T1000 (cell line): ENCODE measurements at places on chromosomes 3 and 15.

DNA sequence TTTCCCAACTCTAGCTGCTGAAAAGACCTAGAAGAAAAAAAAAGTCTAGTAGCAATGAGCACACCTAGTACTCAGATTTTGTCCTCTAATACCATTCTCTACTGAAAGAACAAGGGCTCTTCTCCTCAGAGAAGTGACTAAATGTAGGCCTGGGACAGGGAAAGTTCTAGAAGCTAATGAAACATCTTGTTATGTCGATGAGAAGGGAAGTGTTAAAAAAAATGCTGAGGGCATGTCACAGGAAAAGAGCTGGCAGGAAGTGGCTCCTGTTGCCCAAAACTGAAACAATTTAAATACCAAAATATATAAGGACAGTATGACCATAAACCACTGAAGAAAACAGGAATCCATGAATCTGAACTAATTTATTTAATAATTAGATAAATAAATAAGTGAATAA, 581.4 kb upstream of the TBL1XR1 start:
- no peak for DNase-seq

- no peak for DNase-seq
These were observed 116.8 kb upstream of the SGO1 start for GRCh38 chr3:20302766-20303165.

GRCh38 chr3:190696777-190697501, 165.6 kb downstream of the GMNC start:
- no peak for DNase-seq

DNA sequence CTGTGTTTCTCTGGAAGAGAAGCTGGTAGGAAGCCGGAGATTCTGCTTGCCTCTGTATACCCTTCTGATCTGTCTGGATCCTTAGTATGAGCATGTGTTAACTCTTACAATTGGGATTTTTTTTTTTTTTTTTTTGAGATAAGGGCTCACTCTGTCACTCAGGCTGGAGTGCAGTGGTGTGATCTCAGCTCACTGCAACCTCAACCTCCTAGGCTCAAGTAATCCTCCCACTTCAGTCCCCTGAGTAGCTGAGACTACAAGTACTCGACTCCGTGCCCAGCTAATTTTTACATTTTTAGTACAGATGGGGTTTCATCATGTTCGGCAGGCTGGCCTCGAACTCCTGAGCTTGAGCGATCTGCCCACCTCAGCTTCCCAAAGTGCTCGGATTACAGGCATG, 44.5 kb downstream of the RPN1 start:
- DNase-seq: no peak

- peak; percentile 60 for DNase-seq
These were observed 62.8 kb upstream of the MEX3B start for GRCh38 chr15:82108489-82109078.

- DNase-seq: no peak
These were observed 31.8 kb downstream of the RBM5 start for GRCh38 chr3:50120364-50121071.

DNA sequence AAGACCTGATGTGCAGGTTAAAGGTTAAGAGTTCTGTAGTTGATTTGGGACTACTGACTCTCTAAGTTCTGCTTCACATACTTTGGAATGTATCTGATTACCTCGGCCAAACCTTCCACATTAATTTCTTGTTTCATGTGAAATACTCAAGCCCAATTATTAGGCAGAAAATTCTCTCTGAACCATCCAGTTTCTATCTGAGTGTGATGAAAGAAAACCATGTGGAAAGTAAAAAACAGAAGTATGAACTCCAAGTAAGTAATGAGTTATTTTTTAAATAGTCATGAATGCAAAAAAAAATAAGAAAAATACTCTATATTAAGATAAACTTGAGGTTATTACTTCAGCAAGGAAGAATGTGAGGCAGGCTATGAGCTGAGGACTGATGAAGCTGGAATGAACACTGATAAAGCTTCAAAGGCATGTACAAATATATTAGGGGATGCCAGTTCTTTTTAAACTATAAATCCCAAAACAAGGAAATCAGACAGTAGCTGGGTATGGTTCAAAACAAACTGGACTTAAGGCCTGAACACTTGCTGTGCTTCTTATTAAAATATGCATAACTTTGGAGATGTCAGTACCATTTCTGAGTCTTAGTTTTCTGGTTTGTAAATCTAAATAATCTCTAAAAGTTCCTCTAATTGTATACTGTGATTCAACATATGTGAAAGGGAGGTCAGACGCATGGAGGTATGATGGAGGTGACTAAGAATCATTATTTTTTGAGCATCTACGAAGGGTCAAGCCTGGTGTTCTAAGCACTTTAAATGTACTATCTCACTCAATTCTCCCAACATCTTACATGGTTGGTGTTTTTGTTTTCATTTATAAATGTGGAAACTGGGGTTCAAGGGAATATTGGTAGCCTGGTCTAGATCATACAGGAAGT, 59.6 kb downstream of the COL6A6 start:
- DNase-seq: no peak

- DNase-seq: no peak
These were observed 18.5 kb downstream of the PAK2 start for GRCh38 chr3:196757876-196758739.

GRCh38 chr3:146561879-146562278, 17.5 kb upstream of the PLSCR1 start:
- DNase-seq: no peak

DNA sequence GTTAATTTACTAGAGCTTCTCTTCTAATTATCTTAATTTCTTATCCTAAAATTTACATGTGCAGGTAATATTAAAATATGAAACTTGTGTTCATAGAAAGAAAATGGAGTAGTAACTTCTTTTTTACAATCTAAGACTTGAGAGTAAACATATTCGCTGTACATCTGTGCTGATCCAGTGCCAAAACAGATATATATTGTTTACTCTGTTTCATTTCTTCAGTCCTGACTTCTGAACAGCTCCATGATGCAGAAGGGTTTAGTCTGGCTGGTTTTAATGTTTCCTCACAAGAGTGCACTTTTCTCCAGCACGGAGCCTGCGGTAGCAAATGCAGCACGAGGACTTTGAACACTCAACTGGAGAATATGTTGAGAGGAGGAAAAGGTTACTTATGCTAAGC, 306.8 kb downstream of the EPHA3 start:
- no peak for DNase-seq

DNA sequence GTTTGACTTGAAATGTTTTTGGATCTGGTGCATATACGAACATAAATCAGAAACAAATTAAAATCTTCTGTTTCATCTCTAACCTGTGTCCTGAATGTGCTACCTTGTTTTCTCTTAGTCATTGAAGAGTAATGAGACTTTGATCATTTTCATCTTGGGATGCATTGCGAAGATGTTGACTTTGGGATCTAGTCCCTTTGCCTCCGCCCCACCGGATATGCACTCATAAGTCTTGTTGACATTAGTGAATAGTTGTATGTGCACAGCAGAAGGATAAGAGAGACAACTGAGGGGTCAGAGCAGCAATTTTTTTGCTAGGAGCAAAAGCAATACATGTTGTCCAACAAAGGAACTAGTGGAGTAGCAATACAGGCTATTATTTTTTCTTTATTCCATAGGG, 35.9 kb upstream of the SPRED1 start:
- no peak for DNase-seq

- no peak for DNase-seq
These were observed 245.2 kb downstream of the NR1D2 start for GRCh38 chr3:24190256-24190655.

DNA sequence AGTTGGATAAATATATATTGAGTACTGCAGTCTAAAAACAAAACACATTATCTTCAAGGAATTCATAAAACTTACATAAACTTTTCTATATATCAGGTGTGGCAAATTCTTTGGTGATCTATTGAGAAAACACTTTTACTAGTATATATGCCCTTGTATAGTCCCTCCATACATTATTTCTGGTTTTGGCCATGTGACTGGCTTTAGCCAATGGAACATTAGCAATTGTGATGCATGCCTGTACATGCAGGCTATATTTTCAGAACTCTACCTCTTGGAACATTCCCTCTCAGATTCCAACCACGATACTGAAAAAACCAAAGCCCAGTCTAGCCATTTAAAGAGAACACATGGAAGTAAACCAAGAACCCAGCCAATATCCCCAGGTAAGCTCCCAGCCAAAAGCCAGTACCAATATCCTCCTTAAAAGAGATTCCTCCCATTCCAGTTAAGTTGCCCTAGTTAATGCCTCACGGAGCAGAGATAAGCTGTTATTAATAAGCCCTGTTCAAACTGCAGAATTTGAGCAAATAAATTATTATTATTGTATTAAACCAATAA, 152.8 kb downstream of the NEK10 start:
- DNase-seq: no peak

GRCh38 chr3:103295974-103296570, 861.3 kb downstream of the ZPLD1 start:
- no peak for DNase-seq

DNA sequence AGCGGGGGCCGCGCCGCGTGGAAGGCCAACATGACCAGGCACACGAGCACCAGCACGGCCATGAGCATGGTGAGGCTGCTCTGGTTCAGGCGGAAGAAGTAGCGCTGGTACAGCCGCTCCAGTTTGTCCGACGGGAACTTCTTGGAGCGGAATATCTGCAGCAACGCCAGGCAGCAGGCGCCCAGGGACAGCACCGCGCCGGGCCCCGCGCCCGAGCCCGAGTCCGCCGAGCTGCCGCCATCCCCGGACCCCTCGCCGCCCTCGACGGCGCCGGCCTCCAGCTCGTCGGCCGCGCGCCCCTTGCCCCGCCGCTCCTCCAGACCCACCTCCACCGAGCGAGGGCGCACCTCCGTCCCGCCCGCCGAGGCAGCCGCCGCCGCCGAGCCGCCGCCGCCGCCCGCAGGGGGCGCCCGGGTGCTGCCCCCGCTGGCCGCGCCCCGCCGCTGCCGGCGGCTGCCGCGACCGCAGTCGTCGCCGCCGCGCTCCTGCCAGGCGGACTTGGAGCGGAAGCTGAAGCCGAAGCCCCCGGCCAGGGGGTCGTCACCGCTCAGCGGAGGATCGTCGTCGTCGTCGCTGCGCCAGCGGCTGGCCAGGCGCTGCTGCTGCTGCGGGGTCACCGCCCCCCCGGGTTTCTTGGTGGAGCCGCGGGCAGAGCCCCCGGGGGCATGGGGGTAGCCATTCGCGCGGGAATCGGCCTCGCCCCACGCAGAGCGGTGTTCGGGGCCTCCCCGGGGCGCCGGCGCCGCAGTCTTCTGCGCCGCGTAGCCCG, 957 bp downstream of the ADCY5 start:
- no peak for DNase-seq

GRCh38 chr3:69776289-69776688, 37.0 kb downstream of the MITF start:
- DNase-seq: no peak

GRCh38 chr15:67127331-67127664, 61.9 kb downstream of the SMAD3 start:
- DNase-seq: no peak

DNA sequence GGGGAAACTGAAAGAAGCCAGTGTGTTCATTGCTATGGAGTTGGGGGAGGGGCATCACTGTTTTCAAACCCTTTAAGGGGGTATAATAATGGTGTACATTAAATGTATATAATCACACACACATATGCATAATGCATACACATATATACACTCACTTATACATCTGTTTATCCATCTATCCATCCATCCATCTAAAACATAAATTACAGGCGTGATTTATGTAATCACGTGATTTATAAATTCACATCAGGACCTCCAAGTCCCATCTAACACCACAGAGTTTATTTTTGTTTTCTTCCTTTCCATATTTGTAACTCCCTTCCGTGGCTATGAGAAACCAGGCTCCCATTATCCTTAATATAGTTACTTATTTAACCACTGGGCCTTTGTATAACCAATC, 39.8 kb downstream of the GRAMD1C start:
- no peak for DNase-seq

DNA sequence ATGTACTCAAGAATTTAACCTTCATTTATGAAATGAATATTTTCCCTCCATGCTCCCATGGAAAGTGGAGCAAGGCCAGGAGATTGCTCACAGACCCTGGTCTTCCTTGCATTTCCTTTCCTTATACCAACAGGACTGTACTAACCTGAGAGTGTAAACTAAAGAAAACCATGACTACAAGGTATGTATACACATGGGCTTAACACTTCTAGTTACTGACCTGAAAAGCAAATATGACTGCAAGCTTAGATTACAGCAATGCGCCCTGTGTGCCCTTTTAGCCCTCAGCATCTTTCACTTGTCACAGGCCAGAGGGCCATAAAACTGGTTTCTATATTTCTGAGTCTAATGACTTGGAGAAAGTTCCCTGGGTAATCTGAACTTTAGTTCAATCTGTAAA, 52.1 kb downstream of the NEK10 start:
- DNase-seq: no peak

DNA sequence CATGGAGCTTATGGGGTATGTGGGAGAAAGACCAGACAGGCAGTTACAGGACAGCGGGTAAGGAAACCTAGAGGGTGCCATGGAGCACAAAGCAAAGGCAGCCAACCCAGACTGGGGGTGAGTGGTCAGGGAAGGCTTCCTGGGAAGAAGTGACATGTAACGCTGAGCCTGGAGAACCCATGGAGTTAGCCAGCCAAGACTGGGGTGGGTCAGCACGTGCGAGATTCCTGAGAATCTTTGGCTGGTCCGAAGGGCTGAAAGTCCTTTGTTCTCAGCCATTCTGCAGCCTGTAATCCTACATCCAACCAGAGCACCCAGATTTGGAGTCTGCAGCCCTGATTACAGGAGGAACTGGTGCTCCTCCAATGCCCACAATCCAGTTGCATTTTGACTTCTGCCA, 120.1 kb upstream of the WNT5A start:
- DNase-seq: no peak

DNA sequence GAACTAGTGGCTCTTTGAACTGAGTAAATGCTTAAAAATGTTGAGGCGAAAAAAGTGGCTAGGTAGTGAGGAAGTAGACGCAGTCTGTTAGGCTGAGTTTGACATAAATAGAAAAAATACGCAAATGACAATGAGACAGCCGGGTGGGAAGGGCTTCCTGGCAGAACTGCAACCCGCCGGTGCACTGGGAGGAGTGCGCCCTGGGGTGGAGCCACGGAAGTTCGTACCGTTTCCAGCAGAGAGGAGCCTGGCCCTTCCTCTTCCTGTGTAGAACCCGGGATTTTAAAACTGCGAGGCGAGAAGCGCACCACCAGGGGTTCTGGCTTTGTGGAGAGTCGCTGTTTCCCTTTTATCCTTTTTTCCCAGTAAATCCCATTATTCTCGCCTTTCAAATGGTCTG, 602.6 kb downstream of the PYDC2 start:
- no peak for DNase-seq

- no peak for DNase-seq
These were observed 54.9 kb upstream of the BNC1 start for GRCh38 chr15:83339396-83339795.

DNA sequence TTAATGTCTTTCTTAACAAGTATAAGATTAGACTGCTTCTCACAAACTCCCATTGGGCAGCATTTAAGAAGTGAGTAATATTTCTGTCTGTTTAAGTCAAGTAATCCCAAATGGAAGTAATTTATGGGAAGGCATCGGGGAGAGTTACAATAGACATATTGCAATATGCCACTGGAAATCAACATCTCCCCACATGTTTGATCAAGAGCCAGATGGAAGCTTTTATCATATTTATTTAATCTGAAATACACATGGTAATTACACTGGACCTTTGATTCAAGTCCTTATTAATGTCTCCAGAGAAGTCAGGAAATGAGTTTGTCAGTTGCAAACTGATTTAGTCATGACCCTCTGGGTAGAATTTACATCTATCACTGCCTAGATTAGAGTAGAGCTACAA, 943.8 kb downstream of the VGLL3 start:
- DNase-seq: no peak
